ENCODE measurements at places on chromosomes 5 and 9.
A peak's percentile ranks its signal among the peaks of the same experiment; 100 is the strongest.

- DNase-seq = peak; percentile 14
Measured at GRCh38 chr9:15416880-15417279, 5.8 kb upstream of the SNAPC3 start.

- no peak for DNase-seq
Measured at GRCh38 chr5:120533581-120533980, 69.5 kb downstream of the PRR16 start.

DNA sequence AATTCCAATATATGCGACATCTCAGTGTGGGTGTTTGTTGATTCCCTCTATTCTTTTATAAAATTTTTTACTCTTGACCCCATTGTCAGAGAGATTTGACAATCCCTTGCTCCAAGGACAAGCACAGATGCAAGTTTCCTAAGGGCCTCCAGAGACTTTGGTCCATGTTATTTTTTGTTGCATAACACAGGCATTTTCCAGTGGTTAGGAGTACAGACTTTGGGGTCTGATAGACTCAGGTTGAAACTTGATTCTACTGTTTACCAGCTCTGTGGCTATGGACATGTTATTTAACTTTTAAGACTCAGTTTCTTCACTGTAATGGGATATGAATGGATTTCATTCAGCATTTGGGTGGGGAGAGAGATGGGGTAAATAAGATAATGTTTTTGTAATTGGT lies 361.3 kb downstream of the ENC1 start:
- no peak for DNase-seq

GRCh38 chr9:114285166-114285867 lies 37.6 kb upstream of the ORM1 start:
- no peak for DNase-seq

- no peak for DNase-seq
Measured at GRCh38 chr9:125119643-125120286, 23.6 kb downstream of the SCAI start.

GRCh38 chr5:167570431-167570830 lies 721.0 kb upstream of the WWC1 start:
- DNase-seq = no peak

DNA sequence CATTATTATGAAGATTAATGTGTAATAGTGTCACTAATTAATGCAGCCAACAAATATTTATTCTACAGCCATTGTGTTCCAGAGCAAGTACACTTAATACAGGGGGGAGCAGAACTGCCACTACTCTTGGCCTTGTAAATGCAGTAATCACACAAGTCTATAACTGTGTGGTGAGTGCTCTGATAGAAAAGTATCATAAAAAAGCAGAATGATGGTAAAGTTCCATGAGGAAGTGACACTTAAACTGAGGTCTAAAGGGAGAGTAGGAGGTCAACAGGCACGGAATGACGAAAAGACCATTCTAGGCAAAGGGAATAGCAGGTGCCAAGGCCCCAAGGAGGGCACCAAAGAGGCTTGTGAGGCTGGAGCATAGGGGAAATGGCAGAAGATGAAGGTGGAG lies 142.9 kb downstream of the OSTF1 start:
- DNase-seq = peak; percentile 30

GRCh38 chr9:113601656-113602055 lies 138.1 kb downstream of the RGS3 start:
- DNase-seq = no peak

GRCh38 chr5:103256178-103256577 lies 2.4 kb upstream of the MACIR start:
- DNase-seq = no peak

DNA sequence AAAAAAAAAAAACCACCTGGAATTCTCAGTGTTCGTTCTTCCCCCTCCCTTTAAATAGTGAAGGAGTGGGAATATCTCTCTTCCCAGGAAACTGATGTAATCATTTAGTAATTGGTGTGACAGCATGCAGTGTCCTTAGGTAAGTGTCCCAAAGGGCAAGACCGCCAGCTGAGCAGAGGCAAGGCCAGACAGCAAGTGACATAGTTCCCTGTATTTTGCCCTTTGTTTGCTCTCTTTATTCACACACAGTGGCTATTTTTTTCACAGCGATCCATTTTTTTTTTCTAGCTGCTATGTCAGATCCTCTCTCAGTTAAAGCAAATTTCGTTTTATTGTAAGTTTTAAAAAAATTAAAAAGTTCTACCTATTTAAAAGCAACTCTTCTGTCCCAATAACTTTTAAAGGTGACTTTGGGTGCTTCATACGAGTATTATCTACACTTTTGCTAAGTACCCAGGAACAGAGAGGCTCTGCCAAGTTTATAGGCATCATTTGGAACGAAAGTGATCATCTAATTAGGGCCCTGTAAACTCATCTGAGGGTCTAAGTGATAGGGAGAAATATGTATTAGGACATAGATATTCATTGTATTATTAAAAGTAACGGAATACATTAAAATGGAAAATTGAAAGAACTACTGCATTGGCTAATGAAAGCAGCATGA lies 98.2 kb upstream of the ALDH1A1 start:
- no peak for DNase-seq

- no peak for DNase-seq
Measured at GRCh38 chr5:58273711-58274110, 186.2 kb downstream of the PLK2 start.

GRCh38 chr5:4295663-4296339 lies 700.2 kb downstream of the IRX1 start:
- no peak for DNase-seq

DNA sequence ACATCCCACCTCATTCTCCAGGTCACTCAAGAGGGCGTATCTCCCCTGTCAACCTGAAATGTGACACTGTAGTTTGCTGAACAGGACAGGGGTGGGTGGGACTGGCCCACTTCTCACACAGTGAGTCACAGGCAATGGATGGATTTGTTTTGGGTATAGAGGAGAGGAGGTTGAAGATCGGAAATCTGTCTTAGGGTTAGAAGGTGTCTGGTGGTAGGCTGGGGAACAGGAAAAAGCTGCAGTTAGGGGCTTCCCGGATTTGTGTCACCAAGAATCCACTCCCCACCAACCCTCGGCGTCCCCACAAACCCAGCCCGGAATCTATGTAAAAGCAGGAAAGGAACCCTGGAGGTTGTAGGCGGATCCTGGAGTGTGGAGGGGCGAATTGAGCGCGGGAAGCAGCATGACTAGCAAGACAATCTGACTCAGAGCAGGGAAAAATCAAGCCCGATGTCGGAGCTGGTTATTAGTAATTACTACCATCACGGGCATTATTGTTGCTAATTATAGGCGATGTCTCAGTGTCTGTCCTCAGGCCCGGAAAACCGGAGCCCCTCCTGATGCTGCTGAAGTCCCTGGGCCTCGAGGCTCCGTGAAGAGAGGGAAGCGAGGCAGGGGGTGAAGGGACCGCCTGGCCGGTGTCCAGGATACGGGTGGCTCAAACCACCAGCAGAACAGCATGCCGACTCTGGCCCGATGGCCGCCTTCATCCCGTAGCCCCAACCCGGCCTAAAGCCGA lies 1.7 kb upstream of the IRX1 start:
- DNase-seq = no peak

DNA sequence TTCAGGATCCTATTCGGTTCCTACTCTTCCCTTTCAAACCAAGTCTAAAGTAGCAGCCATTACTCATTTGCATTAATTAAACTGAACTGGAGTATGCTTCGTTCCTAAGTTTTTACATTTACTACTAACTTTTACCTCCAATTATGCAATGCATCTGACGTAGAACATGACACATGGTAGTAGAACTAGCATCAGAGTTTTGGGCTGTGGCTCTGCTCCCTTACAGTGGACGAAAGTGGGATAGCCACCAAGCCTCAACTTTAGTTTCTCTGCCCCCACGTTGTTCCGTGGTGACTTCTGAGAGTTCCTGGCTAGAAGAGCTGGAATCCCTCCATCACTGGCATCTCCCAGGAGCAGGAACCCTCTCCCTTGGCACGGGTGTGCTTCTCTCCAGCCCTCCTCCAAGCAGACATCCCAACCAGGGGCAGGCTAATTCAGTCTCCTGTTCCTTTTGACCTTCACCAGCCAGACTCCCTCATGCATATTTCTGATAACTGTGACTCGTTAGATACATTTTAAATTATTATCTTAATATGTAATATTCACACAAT lies 2.9 kb downstream of the IFNE start:
- DNase-seq = no peak

GRCh38 chr5:122192497-122193496 lies 63.5 kb downstream of the ZNF474 start:
- peak; percentile 55 for DNase-seq

DNA sequence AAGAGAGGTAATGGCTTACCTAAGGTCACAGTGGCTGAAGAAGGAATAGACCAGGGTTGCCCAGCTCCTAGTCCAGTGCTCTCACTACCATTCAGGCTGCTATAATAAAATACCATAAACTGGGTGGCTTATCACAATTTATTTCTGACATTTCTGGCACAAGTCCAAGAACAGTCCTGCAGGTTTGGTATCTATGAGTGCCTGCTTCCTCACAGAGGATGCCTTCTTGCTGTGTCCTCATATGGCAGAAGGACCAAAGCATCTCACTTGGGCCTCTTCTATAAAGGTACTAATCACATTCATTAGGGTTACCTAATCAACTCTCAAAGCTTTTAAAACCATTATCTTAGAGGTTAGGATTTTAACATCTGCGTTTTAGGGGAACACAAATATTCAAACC lies 17.2 kb downstream of the STARD4 start:
- no peak for DNase-seq

DNA sequence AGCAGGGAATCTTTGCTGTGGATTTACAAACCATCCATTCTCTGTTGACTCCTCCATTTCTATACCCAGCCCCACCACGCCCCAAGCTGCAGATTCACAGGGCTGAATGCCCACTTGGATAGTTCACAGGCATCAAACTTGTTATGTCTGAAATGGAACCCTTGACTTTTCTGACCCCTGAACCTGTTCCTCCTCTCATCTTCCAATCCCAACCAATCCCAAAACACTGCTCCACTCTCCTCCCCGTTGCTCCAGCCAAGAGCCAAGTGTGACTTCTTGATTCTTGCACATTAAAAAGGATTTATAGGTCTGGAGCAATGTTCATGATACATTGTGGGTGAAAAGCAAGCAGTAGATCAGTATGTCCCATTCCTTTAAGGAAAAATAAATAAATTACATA lies 145.6 kb downstream of the DAB2IP start:
- DNase-seq = no peak

DNA sequence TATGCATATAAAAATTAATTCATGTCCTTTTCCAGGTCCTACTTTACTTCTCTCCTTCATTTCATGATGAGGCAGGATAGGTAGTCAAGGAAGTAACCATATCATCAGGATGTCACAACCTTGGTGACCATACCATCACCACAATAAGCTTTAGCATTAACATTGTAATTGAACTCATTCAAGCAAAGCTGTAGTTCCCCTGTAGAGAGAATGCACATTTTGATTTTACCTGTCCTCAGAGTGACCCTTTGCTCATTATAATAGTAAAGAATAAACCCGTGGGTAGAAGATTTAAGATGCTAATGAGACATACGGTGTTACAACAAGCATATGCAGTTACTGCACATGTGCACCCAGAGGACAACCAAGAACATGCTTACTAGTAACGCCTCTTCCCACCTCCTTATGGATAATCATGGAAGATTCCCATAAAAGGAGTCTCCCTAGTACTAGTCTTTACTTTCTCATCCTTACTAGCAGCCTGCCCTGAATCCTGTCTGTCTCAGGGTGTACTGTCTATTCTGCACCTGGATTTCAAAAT lies 2.2 kb downstream of the IFNA6 start:
- no peak for DNase-seq

GRCh38 chr9:92964607-92965060 lies 17.3 kb downstream of the FGD3 start:
- DNase-seq = no peak

- no peak for DNase-seq
Measured at GRCh38 chr5:32934529-32934928, 223.4 kb downstream of the NPR3 start.

- DNase-seq = no peak
Measured at GRCh38 chr5:51811883-51812471, 428.7 kb downstream of the ISL1 start.

DNA sequence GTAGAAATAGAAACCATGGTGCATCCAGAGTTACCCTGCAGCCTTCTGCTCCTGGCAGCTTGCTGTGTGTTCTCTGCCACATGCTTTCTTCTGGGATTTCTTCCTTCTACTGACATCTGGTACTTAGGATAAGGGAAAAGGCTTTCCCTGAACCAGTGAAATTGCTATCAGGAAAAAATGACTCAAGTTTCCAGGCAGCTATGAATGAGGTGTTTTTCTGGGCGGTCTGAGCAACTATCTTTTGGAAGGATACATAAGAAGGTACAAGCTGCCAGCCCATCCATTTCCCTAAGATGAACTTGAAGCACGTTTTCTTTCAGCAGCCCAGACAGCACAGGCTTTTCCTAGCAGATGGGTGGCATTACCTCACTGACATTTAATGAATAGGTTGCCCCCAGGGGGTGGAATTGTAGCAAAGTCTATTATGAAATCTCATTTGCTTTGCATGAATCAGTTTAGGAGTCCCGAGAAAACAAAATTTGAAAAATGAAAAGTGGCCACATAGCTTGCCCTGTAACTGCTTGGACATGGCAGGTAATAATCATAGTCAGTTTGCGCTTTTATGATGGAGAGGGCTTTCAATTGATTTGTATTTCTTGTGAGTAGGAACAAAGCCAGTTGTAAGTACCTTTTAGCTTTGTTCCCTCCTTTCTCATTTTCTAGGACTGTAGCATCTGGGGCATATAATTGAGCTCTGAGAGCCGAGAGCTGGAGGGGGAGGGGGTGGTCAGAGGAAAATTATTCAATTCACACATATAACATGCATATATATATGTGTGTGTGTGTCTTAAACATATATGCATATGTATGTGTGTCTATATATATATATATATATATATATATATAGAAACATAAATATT lies 108.5 kb downstream of the C9orf152 start:
- DNase-seq = no peak

GRCh38 chr5:166441-167372 lies 24.6 kb upstream of the LRRC14B start:
- no peak for DNase-seq

- no peak for DNase-seq
Measured at GRCh38 chr9:83097633-83098032, 34.7 kb upstream of the RASEF start.

DNA sequence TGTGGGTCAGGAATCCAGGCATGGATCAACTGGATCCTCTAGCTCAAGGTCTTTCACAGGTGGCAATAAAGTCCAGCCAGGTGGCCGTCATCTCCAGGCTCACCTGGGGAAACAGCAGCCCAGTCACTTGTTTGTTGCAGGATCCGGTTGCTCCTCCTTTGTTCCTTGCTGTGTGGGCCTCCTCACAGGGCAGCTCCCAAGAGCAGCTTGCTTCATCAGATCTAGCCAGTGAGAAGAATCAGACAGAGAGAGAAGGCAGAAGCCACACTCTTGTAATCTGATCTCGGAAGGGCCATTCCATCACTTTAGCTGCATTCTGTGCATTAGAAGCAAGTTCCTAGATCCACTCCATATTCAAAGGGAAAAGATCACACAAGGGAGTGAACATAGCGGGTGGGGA lies 3.2 kb upstream of the HSD17B3 start:
- DNase-seq = no peak

- no peak for DNase-seq
Measured at GRCh38 chr5:68659881-68660280, 433.9 kb upstream of the SLC30A5 start.

All from NCI-H510A treated with DMSO at 0.1 percent for 48 hours (cell line).